ENCODE measurements at places on chromosomes 11 and 22.
A peak's percentile ranks its signal among the peaks of the same experiment; 100 is the strongest.

DNA sequence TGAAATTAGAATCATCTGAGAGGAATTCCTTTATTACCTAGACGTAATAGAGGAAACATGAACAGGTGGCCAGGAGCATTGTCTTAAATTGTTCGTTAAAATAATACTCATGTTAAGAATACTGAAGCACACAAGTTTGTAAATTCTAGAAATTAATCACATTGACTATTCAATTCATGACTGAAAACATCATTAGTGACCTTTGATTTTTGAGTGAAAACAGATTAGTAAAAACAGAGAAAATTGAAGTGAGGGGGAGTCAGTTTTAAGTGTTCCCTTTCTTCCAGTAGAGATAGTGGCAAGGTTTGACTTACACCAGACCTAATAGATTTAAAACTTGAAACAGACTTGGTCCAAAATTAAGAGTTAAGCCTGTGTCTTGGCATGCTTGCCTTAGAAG is 1.4 kb downstream of the ZFP91 start:
- DNase-seq: no peak

DNA sequence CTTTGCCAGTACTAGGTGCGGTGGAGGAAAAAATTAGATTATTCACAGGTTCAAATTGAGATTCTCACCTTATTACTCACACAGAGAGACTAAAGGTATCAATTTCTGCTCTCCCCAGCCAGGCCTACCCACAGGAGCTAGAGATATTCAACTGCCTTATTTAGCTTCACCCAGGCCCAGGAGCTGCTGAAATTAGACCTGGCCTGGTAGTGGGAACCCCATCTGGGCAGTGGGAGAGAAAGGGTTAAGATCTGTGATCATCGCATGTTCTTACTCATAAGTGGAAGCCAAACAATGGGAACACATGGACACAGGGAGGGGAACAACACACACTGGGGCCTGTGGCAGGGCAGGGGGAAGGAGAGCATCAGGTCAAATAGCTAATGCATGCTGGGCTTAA is 20.9 kb upstream of the MICAL2 start:
- DNase-seq: no peak

DNA sequence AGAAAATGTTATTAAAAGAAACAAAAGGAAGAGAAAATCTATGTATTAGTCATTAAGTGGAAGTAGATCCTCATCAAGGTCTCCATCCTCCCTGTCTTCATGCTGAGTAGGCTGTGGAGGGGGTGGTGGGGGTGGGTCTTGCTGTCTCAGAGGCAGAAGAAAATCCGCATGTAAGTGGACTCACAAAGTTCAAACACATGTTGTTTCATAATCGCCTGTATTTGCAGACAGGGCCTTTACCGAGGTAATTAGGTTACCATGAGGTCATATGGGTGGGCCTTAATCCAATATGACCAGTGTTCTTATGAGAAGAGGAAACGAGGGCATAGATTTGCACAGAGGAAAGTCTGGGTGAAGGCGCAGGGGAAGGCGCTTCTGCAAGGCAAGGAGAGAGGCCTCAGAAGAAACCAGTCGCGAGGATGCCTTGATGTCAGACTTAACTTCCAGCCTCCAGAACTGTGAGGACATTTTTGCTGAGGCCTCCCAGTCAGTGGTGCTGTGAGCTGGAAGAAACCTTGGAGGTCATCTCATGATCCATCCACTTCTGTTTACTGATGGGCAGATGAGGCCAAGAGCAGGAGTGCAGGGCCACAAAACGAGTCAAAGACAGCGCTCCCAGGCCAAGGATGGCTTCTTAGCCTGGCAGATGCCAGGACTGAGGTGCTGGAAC is 49.3 kb upstream of the THY1 start:
- no peak for DNase-seq

- no peak for DNase-seq
Observed at GRCh38 chr11:66850235-66850587, 6.7 kb upstream of the LRFN4 start.

DNA sequence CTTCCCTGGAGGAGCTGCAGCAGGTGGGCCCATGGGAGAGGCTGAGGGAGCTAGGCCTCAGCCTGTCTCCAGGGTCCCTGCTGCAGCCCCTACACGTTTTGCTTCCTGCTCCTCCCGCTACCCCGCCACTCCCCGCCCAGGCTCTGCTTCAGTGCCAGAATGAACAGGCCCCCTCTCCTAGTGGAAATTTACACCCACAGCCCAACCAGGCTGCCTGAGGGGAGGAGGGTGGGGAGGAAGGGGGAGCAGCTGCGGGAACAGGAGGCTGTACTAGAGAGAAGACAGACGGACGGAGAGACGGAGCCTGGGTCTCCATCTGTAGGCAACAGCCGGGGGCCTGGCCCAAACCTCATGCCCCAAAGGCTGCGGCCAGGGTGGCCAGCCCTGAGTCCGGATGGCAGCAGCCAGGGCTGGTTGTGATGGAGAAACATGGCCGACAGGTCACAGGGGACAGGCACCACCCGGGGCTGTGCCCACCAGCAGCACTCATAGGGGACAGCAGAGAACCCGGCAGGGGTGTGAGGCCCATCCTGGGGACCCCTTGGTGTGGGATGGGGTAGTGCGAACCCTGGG is 20.6 kb downstream of the FLRT1 start:
- no peak for DNase-seq

DNA sequence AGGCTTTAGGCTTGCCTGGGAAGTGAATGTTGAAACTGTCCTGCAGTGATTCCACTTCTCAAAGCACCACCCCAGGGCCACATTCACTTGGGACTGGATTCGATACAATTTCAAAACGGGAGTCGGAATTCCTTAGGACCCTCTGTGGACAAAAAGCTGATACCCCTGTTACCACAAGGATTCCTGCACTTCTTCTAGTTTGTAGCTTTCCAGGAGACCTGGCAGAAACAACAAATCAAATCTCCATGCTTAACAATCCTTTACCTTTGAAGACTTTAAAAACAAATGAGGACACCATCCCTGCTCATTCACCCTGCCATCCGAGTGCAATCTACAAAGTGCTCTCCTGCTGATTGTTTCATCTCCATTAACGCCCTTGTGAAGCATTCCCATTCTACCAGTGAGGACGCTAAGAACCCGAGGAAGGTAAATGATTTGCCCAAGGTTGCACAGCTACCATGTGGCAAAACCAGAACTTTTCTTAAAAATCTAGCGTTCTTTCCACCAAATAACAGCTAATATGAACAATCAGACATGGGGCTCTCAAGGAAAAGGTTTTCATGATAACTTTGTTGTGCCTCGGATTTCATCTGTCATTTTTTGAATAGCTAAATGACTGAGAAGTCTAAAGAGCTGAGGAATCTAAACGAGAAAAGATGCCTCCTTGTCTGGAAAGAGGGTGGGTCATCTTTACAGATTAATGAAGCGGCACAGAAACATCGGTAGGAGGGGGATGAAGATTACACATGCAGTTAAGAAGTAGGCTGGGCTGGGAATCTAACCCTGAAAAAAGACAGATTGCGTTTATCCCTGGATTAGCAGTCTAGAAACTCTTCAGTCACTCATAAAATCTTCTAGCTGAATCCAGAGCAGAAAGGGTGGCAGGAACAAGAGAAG is 720 bp upstream of the MPZL2 start:
- no peak for DNase-seq

DNA sequence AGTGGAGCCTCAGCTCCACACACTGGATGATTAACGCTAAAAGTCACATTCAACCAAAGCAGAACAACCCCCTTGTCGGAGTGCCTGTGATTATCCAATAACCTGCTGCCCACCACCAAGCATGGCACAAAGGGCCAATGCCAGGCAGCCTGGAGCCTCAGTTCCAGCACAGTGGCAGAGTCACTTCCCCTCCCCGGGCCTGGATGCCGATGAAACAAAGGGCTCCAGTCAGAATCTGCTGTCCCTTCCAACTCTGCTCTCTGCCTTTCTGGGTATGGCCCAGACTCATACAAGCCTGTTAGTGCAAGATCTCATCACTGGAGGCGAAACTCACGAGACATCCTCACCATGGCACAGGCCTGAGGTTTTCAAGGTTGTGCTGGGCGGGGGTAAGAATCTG is 52.1 kb downstream of the CLTCL1 start:
- DNase-seq: no peak

GRCh38 chr11:66686100-66686785 is 8.6 kb upstream of the RBM4B start:
- no peak for DNase-seq

DNA sequence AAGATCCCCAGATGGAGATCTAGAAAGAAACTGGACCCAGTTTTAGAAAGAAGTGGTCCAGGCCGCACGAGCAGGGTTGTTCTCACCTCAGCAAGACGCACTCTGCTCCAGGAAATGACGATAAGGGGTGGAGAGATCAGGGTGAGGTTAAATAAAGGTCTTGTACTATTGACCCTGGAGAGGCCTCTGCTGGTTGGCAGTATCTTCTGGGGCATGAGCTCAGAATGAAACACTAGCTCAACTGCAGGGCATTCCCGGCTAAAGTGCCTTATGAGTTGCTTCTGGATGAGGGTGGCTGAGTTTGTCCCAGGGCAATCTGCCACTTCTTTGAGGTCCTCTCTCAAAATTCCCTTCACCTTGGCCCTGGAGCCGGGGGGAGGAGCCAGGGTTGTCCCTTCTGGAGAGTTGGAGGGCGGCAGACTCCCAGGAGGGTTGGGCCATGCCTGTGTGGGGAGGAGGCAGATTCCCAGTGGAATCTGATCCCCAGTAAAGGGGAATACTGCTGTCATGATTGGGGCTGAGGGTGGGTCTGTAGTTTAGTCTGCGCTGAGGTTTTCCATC is 10.9 kb downstream of the USP2 start:
- DNase-seq: no peak

DNA sequence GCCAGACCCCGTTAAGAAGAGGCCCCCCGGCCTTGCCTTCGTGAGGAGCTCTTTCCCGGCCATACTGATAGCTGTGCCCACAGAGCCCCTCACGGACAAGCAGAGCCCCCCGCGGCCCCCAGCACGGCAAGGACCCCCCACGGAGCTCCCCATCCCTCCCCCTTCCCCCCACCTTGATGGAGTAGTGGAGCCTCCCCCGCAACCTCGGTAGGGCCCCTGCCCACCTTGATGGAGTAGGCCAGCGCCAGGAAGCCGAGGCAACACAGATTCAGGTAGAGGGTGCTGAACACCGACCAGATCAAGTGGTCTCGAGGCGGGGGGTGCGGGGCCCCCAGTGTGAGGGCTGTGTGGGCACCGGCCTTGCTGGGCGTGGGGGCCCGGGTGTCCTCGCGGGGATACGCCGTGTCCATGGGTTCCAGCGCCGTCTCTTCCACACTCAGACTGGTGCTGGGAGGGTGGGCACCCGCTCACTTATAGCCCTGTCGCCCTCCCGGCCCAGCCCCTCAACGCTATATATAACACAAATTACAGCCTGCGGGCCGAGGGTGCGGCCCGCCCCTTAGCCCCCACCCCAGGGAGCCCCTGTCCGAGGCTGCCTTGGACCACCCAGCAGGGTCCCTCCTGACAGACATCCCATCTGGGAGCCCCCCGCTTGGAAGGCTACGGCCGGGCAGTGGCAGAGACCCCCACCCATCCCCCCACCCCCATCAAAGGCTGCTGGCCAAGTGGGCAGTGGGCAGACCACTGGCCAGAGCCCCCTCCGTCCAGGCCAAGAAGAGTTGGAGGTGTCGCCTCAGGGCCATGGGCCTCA is at the start of gene IFITM5:
Gene IFITM5 (minus strand): TSS at position 446 of the 811 bp plus-strand sequence. CDS start 36 bp downstream, at position 410.
- no peak for DNase-seq

DNA sequence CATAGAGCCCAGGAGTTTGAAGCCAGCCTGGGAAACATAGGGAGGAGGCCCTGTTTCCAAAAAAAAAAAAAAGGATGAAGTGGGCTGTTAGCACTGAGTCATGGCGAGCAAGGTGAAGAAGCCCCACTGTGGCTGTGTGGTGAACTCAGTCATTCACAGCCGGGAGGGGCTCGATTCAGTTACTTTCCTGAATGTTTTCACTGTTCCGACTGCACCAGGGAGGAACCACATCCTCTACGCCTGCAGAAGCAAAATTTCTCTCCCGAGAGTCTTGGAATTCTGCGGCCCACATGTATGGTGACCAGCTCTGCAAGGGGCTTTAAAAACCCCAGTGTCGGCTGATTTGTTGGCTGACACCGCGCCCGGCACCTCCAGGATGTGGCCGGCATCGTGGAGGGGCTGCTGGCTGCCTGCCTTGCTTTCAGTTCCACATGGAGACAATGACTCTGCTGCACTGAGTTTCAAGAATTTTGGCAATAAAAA is 27.8 kb upstream of the GRAMD4 start:
- DNase-seq: peak; percentile 51

- DNase-seq: no peak
Observed at GRCh38 chr11:202490-202889, 4.7 kb downstream of the BET1L start.

DNA sequence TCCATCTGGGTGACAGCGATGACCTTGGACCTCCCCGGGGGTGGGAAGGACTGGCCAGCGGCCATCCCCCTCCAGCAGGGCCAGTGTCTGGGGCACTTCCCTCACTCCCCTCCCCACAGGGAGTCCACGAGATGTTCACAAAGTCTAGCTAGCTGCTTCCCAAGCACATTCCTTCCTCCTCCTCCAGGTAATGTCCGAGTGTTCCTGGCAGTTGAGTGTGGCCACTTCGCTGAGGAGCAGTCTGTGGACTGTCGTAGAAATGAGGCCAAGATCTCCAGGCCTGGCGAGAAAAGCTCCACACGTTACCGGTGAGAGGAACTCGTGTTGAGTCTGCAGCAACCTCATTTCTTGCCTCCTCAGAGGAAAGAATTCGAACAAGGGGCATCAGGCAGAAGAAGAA is 425.5 kb downstream of the BRD1 start:
- no peak for DNase-seq

DNA sequence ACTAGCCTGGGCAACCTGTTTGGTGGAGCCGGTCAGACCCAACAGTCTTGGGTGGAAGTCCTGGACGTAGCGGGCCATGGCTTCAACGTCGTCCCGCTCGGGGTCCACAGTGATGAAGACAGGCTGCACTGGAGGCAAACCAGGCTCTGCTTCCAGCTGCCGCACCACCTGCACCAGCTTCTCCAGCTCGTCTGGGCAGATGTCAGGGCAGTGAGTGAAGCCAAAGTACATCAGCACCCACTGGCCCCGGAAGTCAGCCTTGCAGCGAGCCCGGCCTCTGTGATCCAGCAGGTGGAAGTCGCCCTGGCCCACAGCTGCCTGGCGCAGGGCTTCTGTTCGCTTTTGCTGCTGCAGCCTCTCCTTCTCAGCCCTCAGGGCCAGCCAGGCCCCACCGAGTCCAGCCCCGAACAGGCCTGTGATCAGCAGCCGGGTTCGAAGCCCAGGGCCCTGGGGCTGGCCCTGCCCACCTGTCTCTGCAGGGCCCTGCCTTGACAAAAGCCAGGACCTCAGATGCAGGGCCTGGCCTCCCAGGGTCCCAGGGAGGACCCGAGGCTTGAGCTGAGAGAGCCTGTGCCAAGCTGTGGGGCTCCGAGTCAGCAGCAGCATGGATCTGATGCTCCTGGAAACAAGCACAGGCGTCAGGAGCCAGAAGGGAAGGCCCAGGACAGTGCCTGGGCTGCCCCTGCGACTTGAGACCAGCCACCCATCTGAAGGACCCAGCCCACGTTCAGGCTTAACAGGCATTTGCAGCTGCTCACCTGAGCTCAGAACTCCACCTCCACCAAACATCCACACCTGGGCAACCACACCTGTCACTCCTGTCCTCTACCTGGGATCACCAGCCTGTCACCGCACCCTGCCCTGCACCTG is 1.4 kb downstream of the SCO2 start:
- no peak for DNase-seq

GRCh38 chr22:49697047-49697446 is 130.6 kb downstream of the BRD1 start:
- no peak for DNase-seq

GRCh38 chr11:3102641-3102921 is 45.4 kb upstream of the CARS1 start:
- no peak for DNase-seq

- peak; percentile 43 for DNase-seq
Observed at GRCh38 chr11:123261345-123262106, 66.5 kb upstream of the CLMP start.
